Vagina (tissue), 2 donors: ENCODE measurements at places on chromosomes 13 and 19.

DNA sequence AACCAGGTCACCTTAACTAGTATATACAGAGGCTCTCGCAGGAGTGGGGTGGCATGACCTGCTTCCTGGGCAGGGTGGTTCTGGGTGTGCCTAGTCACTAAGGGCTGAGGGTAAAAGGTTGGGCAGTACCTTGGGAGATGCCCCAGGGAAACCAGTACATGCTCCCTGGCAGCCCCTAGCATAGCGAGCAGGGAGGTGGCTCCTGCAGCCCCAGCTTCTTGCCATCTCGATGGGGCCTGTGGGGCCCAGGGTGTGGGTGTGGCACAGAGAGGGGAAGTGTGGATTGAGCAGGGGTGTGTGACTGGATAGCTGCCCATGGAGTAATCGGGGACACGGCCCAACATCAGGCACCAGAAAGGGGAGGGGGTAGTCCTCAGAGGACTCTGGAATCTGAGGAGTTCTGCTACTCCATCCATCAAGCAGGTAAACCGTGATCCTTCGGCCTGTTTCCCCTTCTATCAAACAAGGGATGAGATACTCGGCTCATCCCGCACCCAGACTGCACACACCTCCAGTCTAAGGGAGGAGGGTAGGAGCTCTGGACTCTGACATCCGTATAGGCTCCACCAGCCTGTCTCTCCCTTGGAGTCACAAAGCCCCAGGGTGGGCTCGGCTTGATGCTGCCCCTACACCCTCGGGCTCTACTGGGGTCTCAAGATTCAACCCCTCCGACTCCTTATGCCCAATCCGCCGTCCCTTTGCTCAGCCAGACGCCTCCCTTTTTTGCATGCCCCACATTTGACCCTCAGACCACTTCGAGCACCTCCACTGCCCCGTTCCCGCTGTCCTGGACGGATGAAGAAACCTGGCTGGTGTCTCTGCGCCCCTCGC, 1.1 kb downstream of the ZBTB45 start:
- H3K27me3 ChIP-seq, result no peaks in the 10 kb centered on the region
- no peak for DNase-seq
- H3K4me1 ChIP-seq, result peaks cover 59% of the 10 kb centered on the region
- H3K27ac ChIP-seq, result peak overlapping the region; percentile 97

GRCh38 chr13:113816254-113816929, 47.5 kb downstream of the GAS6 start:
- H3K36me3 ChIP-seq, result no peaks in the 10 kb centered on the region
- H3K27me3 ChIP-seq, result no peaks in the 10 kb centered on the region
- no peak overlapping the region for H3K4me3 ChIP-seq
- peaks cover 50% of the 10 kb centered on the region for H3K4me1 ChIP-seq
- DNase-seq, result no peak

- peaks cover 11% of the 10 kb centered on the region for H3K4me1 ChIP-seq
- peak overlapping the region; percentile 62 for H3K27ac ChIP-seq
- H3K27me3 ChIP-seq, result peaks cover 6% of the 10 kb centered on the region
- H3K36me3 ChIP-seq, result no peaks in the 10 kb centered on the region
- H3K4me3 ChIP-seq, result peak overlapping the region; percentile 48
Observed at GRCh38 chr19:6765738-6766356, 1.4 kb downstream of the SH2D3A start.

DNA sequence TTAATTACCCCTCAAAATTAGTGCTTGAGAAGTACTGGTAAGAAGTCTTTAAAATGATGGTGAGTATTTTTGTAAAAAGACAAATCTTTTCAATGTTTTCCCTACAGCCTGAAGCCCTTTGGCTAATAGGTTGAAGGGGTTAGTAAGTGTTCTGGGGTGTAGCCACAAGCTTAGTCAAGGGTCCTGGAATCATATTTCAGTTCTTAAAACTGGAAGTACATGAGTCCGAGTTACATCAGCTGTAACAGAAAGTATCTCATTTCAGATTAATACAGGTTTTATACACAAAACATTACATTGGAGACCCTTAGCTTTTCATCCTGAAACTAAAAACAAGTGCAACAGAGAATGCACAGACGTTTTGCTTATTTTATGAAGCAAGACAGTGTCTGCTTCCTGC, 52.7 kb upstream of the TEX29 start:
- H3K4me1 ChIP-seq, result peaks cover 29% of the 10 kb centered on the region
- no peak overlapping the region for H3K27ac ChIP-seq
- H3K36me3 ChIP-seq, result peaks cover 28% of the 10 kb centered on the region
- H3K27me3 ChIP-seq, result no peaks in the 10 kb centered on the region
- no peak overlapping the region for H3K4me3 ChIP-seq

DNA sequence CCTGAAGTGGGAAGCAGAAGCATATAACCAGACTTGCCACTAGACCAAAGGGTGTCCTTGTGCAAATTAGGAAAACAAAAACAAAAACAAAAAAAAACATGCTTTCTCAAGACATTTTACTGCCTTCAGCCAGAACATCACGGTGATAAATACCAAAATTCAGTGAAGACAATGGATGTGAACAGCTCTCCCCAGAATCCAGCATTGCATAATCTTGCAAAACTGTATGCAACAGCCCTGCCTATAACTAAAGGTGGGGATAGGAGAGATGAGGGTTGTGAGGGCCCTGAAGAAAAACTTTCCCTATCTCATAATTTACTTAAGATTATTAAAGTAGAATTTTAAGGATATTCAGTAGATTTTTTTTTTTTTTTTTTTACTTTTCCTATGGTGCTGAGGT, 24.9 kb upstream of the NDFIP2 start:
- DNase-seq, result no peak
- H3K4me1 ChIP-seq, result no peaks in the 10 kb centered on the region
- no peaks in the 10 kb centered on the region for H3K27me3 ChIP-seq
- H3K4me3 ChIP-seq, result no peak overlapping the region

DNA sequence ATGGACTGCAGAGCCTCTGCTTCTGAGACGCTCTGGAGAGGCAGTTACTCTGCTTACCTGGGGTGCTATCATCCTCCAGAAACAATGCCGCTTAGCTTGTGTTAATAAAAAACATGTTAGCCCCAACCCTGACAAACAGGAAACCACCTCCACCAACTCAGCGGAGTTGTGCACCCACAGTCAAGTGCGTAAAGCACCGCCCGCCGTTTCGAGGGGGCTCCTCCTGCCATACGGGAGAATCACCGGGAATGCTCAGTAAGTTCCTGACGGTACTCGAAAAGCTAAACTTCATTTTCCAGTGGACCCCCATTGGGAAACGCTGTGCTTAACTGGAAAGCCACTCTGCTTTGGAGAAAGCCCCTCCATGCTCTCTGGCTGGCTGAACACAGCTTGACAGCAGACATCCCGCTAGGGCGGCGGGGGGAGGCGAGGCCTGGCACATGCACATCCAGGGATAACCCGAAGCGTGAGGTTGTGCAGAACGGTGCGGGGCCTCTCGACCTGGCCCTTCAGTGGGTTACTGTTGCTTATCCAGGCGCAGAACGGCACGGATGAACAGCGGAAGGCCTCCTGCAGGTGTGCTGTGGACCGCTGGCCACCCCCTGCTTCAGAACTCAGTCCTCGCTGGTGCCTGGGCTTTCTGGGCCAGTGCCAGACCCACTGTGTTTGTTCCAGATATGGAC, 17.1 kb downstream of the GAS6 start:
- H3K36me3 ChIP-seq, result no peaks in the 10 kb centered on the region
- no peak overlapping the region for H3K4me3 ChIP-seq
- no peak for DNase-seq
- no peaks in the 10 kb centered on the region for H3K27me3 ChIP-seq

DNA sequence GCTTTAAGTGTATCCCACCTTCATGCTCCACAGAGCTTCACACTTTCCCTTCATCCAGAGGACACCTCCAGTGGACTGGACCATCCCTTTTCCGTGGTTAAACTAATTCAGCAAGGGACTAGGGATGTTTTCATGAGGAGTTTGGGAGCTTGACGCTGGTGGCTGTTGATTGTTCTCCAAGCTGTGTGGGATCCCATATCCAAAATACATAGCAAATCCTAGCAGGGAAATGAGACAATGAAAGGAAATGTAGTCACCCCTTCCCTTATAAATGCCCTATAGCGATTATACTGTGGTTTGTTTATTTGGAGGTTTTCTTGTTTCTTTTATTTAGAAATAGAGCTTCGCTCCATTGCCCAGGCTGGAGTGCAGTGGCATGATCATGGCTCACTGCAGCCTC, 31.6 kb upstream of the DPRX start:
- no peak for DNase-seq
- H3K27ac ChIP-seq, result no peak overlapping the region
- no peak overlapping the region for H3K4me3 ChIP-seq
- H3K27me3 ChIP-seq, result no peaks in the 10 kb centered on the region
- no peaks in the 10 kb centered on the region for H3K4me1 ChIP-seq

- no peak for DNase-seq
- no peak overlapping the region for H3K27ac ChIP-seq
- H3K36me3 ChIP-seq, result no peaks in the 10 kb centered on the region
- no peak overlapping the region for H3K4me3 ChIP-seq
Observed at GRCh38 chr13:105333416-105333815, 1202.0 kb downstream of the EFNB2 start.

DNA sequence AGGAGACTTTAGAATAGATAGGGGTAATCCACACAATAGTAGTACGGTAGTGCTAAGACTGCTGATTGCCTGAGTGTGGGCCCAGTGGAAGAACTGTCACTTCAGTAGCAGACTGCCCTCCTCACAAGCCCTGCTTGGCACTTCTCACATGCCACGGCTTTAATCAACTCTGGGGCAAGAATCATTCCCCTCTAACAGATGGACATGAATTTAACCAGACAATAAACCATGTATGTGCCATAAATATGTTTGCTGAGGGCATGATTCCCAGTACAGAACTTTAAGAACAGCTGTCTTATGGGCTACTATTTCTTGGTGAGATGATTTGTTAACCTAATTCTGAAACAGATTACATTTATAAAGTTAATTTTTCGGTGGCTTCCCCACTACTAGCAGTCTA, 22.0 kb downstream of the DPY19L3 start:
- no peak overlapping the region for H3K4me3 ChIP-seq
- no peaks in the 10 kb centered on the region for H3K4me1 ChIP-seq
- no peaks in the 10 kb centered on the region for H3K36me3 ChIP-seq
- H3K27ac ChIP-seq, result no peak overlapping the region

DNA sequence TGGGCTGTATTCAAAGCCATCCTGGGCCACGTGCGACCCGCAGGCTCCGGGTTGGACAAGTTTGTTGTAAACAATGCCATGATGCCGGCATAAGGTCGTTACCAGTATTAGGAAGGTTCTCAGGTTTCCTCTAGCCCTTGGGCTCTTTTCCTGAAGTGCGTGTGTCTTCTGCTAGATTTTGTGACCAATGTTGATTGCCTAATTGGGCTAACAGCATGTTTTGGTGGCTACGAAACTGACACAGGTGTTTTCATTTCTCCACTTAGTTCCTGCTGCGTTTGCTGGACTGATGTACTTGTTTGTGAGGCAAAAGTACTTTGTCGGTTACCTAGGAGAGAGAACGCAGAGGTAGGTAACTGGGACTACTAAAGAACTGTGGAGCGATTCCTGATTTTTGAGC, 20.3 kb downstream of the ALOX5AP start:
- H3K4me3 ChIP-seq, result no peak overlapping the region
- no peak for DNase-seq
- no peaks in the 10 kb centered on the region for H3K36me3 ChIP-seq
- H3K4me1 ChIP-seq, result no peaks in the 10 kb centered on the region
- H3K27ac ChIP-seq, result no peak overlapping the region
- no peaks in the 10 kb centered on the region for H3K27me3 ChIP-seq

- H3K27me3 ChIP-seq, result no peaks in the 10 kb centered on the region
- H3K27ac ChIP-seq, result no peak overlapping the region
- DNase-seq, result no peak
- no peak overlapping the region for H3K4me3 ChIP-seq
- H3K4me1 ChIP-seq, result peaks cover 38% of the 10 kb centered on the region
Observed at GRCh38 chr19:17473041-17473440, 2.7 kb downstream of the SLC27A1 start.

- H3K27me3 ChIP-seq, result no peaks in the 10 kb centered on the region
- no peak for DNase-seq
- H3K4me1 ChIP-seq, result peaks cover 37% of the 10 kb centered on the region
- no peak overlapping the region for H3K4me3 ChIP-seq
Observed at GRCh38 chr19:29006057-29006735, 206.8 kb downstream of the UQCRFS1 start.

GRCh38 chr13:98364179-98364578, 187.1 kb upstream of the RNF113B start:
- H3K27ac ChIP-seq, result no peak overlapping the region
- DNase-seq, result no peak
- H3K4me3 ChIP-seq, result no peak overlapping the region
- no peaks in the 10 kb centered on the region for H3K36me3 ChIP-seq

DNA sequence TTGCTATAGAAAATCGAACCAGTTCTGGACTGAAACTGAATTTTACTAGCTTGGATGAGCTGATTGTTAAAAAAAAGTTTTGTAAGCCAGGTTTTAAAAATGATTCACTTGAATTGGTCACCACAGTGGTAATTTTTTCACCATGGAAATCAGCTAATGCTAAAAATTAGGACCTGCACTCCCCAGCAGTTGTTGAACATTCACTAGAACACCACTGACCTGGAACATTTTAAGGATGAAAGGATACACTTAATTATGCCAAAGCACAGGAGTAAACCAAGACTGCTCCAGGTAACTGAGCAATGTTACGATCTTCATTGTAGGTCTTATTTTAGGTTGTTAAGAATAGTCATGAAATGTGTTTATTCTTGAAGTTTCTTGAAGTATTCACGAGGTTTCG, 1342.6 kb upstream of the SPRY2 start:
- H3K27me3 ChIP-seq, result no peaks in the 10 kb centered on the region
- H3K27ac ChIP-seq, result no peak overlapping the region
- H3K4me1 ChIP-seq, result no peaks in the 10 kb centered on the region
- H3K4me3 ChIP-seq, result no peak overlapping the region

DNA sequence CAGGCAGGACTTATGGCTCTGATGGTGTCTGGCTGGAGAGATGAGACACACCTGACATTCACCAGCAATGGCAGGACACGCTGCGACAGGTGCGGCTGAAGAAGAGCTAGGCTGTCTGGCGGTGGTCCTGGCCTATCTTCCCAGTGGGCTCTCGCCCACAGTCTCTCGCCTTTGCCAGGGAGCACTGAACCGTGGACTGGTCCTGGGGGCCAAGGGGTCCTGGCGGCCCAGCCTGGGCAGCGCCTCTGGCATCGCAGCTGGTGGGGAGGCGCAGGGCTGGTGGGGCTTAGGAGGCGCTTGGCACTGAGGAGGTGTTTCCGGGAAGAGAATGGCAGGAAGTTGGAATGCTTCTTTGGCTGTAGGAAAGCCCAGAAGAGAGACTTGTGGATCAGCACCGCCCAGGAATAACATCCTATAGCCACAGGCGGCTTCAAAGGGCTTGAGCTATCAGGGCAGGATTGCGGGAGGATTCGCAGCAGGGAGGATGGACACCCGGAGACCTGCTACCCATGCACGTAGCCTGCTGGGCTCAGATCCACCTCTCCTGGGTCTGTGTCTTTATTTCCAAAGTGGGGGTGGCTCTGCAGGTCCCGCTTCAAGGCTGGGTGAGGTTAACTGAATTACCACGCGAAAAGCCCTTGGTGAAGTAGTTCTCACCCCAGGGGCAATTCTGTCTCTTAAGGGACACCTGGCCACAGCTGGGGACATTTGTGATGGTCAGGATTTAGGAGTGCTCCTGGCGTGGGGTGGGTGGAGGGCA, 14.6 kb downstream of the KDM4B start:
- no peak for DNase-seq
- H3K4me3 ChIP-seq, result no peak overlapping the region
- no peaks in the 10 kb centered on the region for H3K27me3 ChIP-seq
- peaks cover 91% of the 10 kb centered on the region for H3K4me1 ChIP-seq
